ENCODE measurements at places on chromosomes 5 and 9.

DNA sequence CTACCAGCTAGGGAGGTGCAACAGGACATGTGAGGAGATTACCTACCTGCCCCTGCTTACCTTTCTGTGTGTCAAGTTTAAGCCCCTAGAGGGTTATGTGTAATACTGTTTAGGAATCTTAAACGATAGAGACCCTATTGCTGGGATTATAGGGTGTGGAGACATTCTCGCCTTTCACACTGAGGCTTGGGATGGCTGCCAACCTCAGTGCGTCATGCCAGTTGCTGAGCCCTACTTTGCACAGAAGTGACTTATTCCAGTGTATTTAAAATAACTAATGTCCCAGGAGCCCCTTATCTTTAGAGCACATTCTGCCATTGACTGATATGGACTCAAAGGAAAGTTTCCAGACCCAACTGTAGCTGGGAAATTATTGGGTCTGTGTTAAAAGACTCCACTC, 76.6 kb upstream of the XPA start:
- no peak for DNase-seq

- no peak for DNase-seq
Observed at GRCh38 chr5:80403782-80404181, 4.1 kb upstream of the ZFYVE16 start.

DNA sequence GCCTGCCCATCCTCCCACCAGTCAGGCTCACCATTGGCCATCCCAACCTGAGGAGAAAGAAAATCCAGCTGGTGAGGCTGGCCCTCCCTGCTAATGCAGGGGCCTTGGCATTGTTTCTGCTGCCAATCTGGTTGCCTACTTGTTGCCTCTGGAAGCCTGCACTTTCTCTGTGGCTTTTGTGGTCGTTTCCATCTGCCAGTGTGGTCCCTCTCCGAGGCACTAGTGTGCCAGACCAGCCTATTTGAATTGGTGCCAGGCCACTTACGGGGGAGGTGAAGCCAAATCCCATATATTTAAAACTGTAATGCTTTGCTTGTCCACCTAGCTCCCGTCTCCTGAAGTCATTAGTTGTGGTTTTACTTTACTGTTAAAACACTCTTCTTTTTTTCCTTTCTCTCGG, 213.4 kb upstream of the ADAMTSL1 start:
- DNase-seq: no peak

- DNase-seq: no peak
Observed at GRCh38 chr5:95949810-95950209, 11.8 kb downstream of the ELL2 start.

DNA sequence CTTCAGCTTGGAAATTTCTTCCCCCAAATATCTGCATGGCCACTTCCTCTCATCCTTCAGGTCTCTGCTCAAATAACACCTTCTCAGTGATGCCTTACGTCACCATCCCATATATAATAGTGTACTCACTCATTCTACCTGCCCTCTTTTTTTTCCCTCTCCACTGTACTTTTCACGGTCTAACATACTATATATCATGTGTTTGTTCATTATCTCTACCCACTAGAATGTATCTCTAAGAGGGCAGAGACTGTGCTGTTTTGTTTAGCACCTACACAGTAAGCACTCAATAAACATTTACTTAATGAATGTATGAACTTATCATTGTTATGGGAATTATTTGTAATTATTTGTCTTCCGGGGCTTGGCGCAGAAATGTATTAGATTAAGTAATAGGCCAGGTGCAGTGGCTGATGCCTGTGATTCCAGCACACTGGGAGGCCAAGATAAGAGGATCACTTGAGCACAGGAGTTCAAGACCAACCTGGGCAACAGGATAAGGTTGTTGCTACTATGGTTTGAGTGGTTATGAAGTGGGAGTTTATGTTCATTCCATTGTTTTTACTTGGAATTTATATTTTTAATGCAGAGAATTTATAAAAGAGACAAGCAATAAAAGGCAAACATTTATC, 6.0 kb upstream of the IL13 start:
- no peak for DNase-seq

GRCh38 chr5:13378091-13378490, 566.4 kb downstream of the DNAH5 start:
- no peak for DNase-seq

GRCh38 chr9:106953174-106953573, 90.2 kb downstream of the ZNF462 start:
- DNase-seq: no peak

DNA sequence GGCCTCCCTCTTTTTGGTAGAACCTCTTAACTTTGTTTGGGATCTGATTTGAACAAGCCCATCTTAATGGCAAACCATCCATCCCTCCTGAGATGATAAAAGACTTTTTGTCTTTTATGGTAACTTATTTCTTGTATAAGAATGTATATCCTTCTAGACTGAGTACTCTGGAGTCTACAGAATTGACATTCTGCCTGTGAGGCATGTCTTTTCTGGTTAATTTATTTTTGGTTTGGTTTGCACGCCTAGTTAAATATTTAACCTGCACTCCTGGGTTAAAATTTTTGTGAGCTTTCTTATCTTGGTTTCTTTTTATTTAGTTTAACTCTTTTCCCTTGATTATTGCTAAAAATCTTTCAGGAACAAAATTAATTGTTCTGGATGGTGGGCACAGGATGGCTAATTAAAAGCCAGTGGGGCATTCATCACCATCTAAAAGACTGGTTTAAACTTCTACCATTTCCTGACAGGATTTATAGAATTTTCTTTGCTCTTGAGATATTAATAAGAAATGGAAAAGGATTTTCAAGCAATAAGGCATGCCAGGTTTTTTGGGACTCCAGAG, 50.3 kb downstream of the PHAX start:
- no peak for DNase-seq

DNA sequence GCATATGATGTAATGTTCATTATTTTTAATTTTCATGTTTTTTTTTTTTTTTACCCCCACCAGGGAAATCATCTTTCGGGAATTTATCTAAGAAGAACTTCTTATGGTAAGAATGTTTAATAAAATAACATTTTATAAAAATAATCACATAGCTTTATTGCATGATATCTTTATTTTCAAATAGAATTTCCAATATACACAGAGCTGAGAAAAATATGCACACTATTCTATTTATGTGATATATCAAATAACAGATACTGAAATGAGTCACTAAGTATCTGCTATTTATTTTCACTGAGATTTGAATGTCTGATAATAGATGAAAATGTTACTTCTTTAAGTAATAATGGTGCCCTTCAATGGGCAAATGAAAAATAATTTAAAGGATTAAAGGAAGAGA, 1217.3 kb downstream of the MAT2B start:
- DNase-seq: no peak

DNA sequence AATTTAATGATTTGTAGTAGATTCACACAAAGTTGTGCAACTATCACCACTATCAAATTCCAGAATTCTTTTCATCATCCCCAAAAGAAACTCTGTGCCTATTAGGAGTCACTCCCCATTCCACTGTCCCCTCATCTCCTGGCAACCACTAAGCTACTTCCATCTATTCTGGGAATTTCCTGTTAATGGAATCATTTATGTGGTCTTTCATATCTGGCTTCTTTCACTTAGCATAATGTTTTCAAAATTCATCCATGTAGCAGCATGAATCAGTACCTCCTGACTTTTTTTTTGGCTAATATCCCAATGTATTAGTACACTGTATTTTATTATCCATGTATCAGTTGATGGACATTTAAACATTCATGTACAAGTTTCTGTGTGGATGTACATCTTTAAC, 157.6 kb downstream of the TTC39B start:
- DNase-seq: no peak

- no peak for DNase-seq
Observed at GRCh38 chr5:27523629-27524028, 485.2 kb upstream of the CDH9 start.

DNA sequence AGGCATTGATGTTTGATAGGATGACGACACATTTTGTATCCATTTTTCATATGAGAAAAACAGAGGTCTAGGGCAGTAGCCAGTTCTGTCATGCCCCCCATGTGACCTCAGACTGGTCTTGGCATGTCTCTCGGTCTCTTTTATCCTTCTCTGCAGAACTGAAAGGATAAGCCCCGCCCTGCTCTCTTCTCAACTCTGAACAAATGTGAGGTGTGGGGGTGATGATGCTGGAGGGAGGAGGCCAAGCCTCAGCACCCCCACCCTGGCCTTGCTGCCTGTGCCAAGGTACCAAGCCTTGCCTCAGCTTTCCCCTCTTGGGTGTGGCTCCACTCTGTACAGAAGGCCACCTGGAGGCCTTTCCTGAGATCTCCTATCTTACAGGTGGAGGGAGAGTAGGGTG, 19.5 kb upstream of the CRB2 start:
- DNase-seq: no peak

DNA sequence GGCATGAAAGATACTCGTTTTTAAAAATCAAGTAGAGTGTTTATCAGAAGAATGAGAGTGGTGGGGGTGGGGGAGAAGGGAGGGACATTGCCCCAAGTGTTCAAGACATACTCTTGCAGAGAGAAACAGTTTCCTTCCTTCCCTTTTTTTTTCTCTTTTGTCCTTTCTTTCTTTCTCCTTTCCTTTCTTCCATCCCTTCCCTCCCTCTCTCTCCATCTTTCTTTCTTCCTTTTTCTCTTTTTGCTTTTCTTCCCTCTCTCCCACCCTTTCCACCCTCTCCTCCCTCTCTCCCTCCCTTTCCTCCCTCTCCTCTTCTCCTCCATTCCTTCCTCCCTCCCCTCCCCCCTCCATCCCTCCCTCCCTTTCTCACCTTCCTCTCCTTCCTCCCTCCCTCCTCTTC, 478.3 kb upstream of the EDIL3 start:
- no peak for DNase-seq

DNA sequence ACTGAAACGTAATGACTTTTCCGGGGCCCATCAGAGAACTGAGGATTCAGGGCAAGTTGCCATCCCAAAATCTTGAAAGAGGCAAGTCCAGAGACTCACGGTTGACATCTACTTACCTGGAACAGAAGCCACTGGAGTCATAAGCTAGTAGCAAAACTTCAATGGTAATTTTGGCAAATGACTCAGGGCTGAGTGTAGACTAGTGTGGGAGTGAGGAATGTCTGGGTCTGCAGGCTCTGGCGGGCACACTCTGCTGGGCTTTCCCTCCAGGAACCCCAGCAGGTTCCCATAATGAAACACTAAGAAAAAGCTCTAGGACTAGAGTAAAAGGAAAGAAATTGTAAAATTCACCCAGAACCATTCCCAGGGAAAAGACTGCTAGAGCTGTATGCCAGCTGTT, 122.9 kb upstream of the NFIL3 start:
- no peak for DNase-seq

Data from tibial artery (tissue), 4 donors.